Choroid plexus epithelial cell (primary cell): ENCODE measurements at places on chromosomes 1 and 21.
A peak's percentile ranks its signal among the peaks of the same experiment; 100 is the strongest.

DNA sequence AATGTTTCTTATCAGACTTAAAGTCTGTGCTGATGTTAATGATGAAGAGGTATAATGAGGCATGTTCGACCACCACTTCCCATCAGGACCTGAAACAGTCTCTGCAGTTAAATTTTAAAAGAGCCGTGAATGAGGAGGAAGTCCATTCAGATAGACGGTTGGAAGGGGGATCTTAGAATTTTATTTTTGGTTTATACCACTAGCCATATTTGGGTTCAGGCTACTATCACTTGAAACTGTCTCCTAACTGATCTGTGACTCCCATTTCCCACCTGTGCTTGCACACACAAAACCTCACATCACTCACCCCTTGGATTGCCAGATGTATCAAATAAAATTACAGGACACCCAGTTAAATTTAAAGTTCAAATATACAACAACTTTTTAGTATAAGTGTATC is 9.9 kb upstream of the ANKRD13C start:
- DNase-seq, result no peak

DNA sequence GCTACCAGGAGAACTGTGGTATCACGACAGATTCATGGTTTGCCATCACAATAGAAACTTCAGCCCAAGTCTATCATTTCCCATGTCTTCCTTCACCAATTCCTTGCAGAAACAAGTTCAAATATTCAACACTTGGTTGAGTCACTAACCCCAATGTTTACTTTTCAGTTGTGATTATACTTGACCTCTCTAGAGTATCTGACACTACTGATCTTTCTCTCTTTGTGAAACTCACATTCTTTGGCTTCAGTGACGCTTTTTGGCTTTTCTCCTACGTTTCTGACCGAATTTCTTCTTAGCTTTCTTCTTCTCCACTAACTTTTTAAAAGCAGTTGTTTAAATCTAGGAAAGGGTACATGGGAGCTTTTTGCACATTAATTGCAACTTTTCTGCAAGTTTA is 48.8 kb upstream of the HMGB4 start:
- peak; percentile 1 for DNase-seq

GRCh38 chr1:57384901-57385300 is 39.0 kb downstream of the DAB1 start:
- DNase-seq, result no peak

GRCh38 chr1:202201266-202201665 is 7.7 kb downstream of the LGR6 start:
- no peak for DNase-seq

- DNase-seq, result peak; percentile 41
Observed at GRCh38 chr1:106254748-106255147, 801.7 kb upstream of the PRMT6 start.

GRCh38 chr1:15720861-15721260 is 15.2 kb upstream of the SLC25A34 start:
- DNase-seq, result no peak

DNA sequence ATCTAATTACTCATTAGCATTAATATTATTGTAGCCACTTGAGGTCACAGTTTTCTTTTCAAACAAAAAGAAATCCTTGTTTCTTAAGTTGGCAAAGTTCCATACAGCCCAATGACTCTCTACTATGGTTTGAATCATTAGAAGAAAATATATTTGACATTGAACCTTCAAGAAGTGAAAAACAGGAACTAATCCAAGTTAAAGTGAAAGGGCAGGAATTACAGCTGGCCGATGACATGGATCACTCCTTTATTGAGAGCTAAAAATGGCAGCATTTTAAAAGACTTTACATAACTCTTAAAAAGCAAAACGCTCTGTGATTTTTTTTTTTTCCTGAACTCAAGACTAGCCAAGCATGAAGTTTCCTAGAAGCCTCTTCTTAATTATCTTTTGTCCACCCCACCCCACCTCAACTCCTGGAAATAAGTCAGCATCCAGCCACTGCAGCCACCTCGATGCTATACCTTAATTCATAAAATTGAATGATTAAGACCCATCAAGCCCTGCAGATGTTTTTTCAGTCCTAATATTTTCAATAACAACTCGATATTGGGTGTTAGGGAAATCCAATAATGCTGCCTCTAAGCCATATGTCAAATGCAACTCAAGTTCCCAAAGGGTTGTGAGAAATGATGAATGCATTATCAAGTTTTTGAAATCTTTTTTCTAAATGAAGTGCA is 323.1 kb downstream of the HHIPL2 start:
- no peak for DNase-seq

GRCh38 chr1:180026556-180026955 is 71.9 kb downstream of the CEP350 start:
- DNase-seq, result peak; percentile 70

DNA sequence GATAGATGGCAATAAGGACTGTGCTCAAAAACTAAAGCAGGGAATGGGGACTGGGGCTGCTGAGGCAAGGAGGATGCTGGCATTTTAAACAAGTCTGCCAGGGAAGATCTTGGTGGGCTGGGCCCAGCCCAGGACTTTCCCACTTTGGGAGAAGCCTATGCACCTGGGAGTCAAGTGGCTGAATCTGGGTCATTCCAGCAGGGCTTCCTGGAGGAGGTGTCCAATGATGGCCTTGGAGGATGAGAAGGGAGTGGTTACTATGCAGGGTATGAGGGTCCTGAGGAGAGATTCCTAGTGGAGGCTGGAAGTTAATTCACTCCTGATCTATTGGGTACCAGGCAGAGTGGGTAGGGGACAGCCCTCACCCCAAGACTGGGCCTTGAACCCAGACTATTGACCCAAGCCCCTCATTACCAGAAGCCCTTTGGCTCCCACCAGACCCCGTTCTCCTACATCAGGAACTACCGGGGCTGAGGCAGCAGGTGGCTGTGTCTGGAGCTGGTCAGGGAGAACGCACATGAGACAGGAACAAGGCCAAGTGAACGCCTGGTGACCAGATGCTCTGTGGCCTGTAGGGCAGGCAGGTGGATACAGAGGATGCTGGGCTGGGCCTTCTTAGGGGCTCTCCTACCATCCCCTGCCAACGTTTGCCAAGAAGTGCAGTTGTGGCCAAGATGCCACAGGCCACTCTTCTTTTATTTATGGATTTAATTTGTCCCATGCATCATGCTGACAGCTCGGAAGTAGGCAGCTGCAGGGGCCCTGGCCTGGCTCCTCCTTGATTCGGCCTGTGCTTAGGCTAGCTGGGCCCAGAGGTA is 18.3 kb upstream of the LRP8 start:
- no peak for DNase-seq

GRCh38 chr1:112906150-112906698 is 49.8 kb downstream of the SLC16A1 start:
- peak; percentile 23 for DNase-seq

- peak; percentile 61 for DNase-seq
Observed at GRCh38 chr1:178417858-178418257, 78.9 kb downstream of the CLEC20A start.

GRCh38 chr1:180926164-180926981 is 13.7 kb downstream of the KIAA1614 start:
- peak; percentile 74 for DNase-seq

DNA sequence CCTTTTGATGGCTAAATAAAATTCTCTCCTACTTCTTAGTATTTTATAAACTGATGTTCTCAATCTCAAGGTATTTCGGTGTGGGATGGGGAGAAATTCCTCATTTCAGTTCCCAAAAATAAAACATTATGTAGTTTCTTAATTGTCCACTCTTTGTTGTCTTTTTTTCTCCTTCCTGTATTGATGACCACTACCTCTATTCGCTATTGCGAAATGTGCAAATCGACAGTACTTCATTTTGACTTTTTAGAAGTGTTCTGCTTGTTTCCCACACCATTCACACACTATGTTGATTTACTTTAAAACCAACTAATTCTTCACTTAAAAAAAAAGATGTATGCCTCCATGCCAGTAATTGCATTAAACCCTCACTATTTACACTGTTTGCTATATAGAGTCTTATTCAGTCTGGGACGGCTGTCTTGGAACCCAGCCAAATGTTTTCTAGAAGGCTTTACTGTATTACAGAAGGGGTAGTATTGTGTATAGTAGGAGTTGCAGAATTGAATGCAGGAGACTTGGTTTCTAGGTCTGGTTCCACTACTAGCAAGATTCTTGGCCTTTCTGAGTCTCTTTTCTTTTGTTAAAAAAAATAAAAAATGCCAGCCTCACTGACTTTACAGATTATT is 5.6 kb downstream of the RNF2 start:
- DNase-seq, result no peak

- no peak for DNase-seq
Observed at GRCh38 chr21:42443181-42443785, 39.6 kb downstream of the UBASH3A start.
